ENCODE measurements at places on chromosomes 5 and 9.

DNA sequence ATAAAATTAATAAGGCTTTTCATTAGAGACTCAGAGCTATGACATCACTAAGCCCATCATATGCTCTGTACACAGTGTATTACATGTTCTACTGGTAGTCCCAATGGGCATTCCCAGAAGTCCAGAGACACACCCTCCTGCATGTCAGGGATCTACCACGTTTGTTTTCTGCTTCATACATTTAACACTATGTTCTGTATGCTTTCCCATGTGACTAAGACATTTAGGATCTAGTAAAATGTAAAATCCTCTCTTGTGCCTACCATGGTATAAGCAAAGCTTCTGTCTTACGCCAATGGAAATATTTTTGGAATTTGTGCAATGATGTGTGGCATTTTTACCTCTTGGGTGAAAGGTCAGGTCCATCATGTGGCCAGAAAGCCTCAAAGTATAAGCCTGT is 192.4 kb downstream of the ADAMTSL1 start:
- DNase-seq: no peak

- no peak for DNase-seq
Observed at GRCh38 chr5:640461-641330, 28.6 kb downstream of the CEP72 start.

- no peak for DNase-seq
Observed at GRCh38 chr5:109876941-109877669, 187.4 kb downstream of the MAN2A1 start.

- DNase-seq: no peak
Observed at GRCh38 chr5:139820130-139820529, 24.5 kb downstream of the PSD2 start.

DNA sequence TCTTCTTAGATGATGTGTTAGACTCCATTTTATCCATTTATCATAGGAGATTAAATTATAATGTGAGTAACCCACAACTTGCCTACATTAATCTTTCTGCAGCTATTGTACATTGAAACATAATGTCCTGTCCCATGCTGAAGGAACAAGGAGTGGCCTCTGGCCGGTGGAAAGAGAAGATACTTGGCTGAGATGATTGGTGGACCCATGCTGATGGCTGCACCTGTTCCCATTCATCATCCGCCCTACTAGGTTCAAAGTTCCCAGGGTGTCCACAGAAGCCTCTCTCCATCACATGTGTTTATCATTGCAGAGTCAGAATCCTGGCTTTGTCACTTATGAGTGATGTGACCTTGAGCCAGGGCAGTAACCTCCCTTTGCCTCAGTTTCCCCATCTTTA is 24.7 kb downstream of the FBXL7 start:
- DNase-seq: no peak

DNA sequence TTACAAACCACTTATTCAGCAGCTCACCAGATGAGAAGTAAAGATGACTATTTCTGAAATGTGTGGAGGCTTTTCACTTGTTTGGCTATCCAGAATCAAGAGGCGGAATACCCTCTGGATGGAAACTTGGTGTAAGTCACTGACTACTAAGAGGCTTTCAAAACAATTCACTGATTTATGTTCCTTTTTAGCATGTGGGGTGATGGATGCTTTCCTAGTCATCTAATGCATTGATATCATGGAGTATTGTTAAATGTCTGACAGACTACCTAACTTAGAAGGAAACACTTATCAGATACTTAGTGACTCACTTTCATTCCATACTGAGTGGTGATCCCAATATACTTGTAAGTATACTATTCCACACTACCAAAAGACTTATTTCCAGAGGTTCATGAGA is 141.4 kb downstream of the PLK2 start:
- DNase-seq: no peak

GRCh38 chr9:126569036-126569435 is 44.7 kb upstream of the LMX1B start:
- DNase-seq: no peak

GRCh38 chr5:145996135-145996534 is 59.8 kb downstream of the SH3RF2 start:
- DNase-seq: no peak

DNA sequence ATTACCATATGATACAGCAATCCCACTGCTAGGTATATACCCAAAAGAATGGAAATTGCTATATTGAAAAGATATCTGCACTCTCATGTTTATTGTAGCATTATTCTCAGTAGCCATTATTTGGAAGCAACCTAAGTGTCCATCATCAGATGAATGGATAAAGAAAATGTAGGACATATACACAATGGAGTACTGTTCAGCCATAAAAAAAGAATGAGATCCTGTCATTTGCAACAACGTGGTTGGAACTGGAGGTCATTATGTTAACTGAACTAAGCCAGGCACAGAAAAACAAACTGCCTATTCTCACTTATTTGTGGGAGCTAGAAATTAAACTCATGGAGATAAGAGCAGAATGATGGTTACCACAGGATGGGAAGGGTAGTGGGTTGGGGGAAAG is 63.1 kb upstream of the TTC23L start:
- DNase-seq: no peak
